Caco-2 (cell line): ENCODE measurements at places on chromosomes 11 and 22. TPM values are rescaled to one million over a fixed set of nuclear protein-coding genes. Genes with fewer than 3 reads are reported as not detected.

The NOX4 gene
- 0.14 TPM in 1 of 2 replicates, not detected in the other for total RNA-seq

- H3K4me3 ChIP-seq = no peak overlapping the region
- no peak overlapping the region for H3K27ac ChIP-seq
- no peak for DNase-seq
- no peaks in the 10 kb centered on the region for H3K27me3 ChIP-seq
- H3K36me3 ChIP-seq = no peaks in the 10 kb centered on the region
- peaks cover 9% of the 10 kb centered on the region; the same call in 1 of the 2 replicates for H3K4me1 ChIP-seq
These were observed 30.5 kb upstream of the BLID start for GRCh38 chr11:122146475-122146874.

DNA sequence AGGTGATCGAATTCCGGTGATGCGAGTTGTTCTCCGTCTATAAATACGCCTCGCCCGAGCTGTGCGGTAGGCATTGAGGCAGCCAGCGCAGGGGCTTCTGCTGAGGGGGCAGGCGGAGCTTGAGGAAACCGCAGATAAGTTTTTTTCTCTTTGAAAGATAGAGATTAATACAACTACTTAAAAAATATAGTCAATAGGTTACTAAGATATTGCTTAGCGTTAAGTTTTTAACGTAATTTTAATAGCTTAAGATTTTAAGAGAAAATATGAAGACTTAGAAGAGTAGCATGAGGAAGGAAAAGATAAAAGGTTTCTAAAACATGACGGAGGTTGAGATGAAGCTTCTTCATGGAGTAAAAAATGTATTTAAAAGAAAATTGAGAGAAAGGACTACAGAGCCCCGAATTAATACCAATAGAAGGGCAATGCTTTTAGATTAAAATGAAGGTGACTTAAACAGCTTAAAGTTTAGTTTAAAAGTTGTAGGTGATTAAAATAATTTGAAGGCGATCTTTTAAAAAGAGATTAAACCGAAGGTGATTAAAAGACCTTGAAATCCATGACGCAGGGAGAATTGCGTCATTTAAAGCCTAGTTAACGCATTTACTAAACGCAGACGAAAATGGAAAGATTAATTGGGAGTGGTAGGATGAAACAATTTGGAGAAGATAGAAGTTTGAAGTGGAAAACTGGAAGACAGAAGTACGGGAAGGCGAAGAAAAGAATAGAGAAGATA, at the start of gene MALAT1:
Gene MALAT1, plus strand, starts transcription at position 69 of the 736 bp plus-strand sequence.
- H3K27ac ChIP-seq = no peak within 1 kb of the TSS
- no peaks in the 10 kb centered on the region for H3K27me3 ChIP-seq
- peak; percentile 93 for DNase-seq
- peak within 1 kb of the TSS; percentile 81 for H3K4me3 ChIP-seq

GRCh38 chr11:123628936-123629683, 25.3 kb downstream of the SCN3B start:
- no peak overlapping the region for H3K4me3 ChIP-seq
- H3K27ac ChIP-seq = no peak overlapping the region
- no peak for DNase-seq
- no peaks in the 10 kb centered on the region for H3K36me3 ChIP-seq

- H3K27ac ChIP-seq = no peak overlapping the region
- no peak overlapping the region for H3K4me3 ChIP-seq
- H3K4me1 ChIP-seq = no peaks in the 10 kb centered on the region
- no peak for DNase-seq
- H3K36me3 ChIP-seq = no peaks in the 10 kb centered on the region
These were observed 11.5 kb downstream of the SLC22A12 start for GRCh38 chr11:64602466-64603070.

- no peaks in the 10 kb centered on the region for H3K36me3 ChIP-seq
- peaks cover 7% of the 10 kb centered on the region for H3K4me1 ChIP-seq
- no peak for DNase-seq
- H3K27ac ChIP-seq = no peak overlapping the region
These were observed 311.3 kb downstream of the C11orf87 start for GRCh38 chr11:109733245-109733644.

- no peaks in the 10 kb centered on the region; the same call in 1 of the 2 replicates for H3K27me3 ChIP-seq
- no peaks in the 10 kb centered on the region for H3K4me1 ChIP-seq
- H3K27ac ChIP-seq = no peak overlapping the region
These were observed 9.9 kb downstream of the FXYD6 start for GRCh38 chr11:117866526-117866925.

DNA sequence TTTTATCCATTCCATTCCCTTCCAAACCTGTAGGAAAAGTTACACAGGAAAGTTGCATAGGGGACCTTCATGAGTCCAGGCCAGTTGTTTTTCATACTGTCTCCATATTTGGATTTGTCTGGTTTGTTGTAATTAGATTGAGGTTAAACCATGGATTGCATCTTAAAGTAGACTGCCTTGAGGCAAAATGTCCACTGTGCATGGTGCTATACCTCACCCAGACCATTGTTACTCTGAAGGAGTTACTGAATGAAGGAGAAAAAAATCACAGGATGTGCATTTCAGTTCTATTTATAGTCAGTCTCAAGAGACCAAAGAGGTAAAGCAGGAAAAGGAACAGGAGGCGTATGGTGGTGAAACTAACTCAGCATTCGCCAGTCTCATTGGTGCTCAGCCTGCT, 29.6 kb upstream of the L3MBTL2 start:
- no peak for DNase-seq
- no peak overlapping the region for H3K27ac ChIP-seq
- no peak overlapping the region for H3K4me3 ChIP-seq
- H3K36me3 ChIP-seq = peaks cover 10% of the 10 kb centered on the region
- no peaks in the 10 kb centered on the region for H3K4me1 ChIP-seq

DNA sequence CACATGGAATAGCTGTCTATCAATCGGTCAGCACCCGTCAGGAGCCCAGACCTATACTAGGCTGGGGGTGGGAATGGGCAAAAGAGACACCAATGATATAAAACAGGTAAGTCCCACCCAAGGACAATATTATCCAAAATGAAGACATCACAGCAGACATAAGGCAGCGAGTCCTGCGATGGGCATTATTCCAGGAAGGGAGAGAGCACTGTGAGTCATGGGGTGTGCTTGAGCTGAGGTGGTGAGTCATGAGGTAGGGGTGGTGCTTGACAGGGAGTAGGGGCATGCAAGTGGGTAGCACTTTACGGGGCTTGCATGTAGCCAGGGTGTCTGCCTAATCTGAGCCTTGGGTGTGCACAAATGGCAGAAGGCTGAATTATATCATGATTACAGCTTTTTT, 605.0 kb upstream of the CADM1 start:
- no peaks in the 10 kb centered on the region; the same call in 1 of the 2 replicates for H3K27me3 ChIP-seq
- H3K4me3 ChIP-seq = no peak overlapping the region
- no peaks in the 10 kb centered on the region for H3K36me3 ChIP-seq
- no peaks in the 10 kb centered on the region for H3K4me1 ChIP-seq
- H3K27ac ChIP-seq = no peak overlapping the region
- no peak for DNase-seq

The SLC22A6 gene
- total RNA-seq = not detected in 2 replicates

The NXPE2 gene
- not detected in 2 replicates for total RNA-seq

DNA sequence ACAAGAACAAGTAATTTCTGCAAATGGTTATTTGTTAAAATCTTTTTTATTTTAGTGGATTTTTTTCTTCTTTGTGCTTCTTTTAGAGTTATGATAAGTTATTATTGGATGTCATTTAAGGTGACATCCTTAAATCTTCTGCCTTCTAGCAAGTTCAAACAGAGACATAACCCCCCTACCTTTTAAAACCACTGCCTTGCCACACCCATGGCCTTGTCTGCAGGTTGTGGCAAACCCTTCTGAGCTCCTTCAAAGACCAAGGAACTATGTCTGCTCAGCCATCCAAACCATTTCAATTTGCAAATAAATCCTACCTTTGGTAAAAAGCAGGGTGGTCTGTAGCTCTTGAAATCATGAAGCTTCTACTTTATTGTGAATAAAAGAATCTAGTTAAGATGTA, 241.6 kb downstream of the FAM76B start:
- no peaks in the 10 kb centered on the region for H3K36me3 ChIP-seq
- H3K27me3 ChIP-seq = peaks cover 2% of the 10 kb centered on the region; the same call in 1 of the 2 replicates
- H3K4me1 ChIP-seq = no peaks in the 10 kb centered on the region
- H3K4me3 ChIP-seq = no peak overlapping the region
- DNase-seq = no peak
- no peak overlapping the region for H3K27ac ChIP-seq

DNA sequence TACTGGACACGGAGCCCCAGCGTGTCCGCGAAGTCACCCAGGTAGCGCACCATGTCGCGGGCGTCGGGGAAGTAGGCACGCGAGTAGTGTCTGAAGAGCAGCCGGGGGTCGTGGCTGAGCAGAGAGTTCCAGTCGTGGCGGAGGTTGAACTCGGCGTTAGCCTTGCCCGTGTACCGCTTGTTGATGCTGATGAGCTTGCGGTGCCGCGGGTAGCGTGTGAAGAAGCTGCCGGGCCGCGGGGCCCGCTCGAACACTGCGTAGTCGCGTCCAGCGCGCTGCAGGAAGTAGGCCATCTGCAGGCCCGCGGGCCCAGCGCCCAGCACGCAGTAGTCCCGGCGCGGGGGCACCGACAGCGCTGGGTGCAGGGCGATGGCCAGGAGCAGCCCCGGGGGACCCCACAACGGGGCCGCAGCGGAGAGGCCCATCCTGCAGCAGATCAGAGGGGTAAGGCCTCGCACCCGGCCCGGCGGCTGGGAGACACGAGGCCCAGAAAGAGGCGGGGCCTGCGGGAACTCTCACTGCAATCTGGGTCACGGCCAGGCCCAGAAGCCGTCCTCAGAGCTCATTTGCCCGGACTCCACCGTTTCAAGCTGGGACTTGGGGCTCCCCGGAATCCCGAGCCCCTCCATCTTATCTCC, 723 bp downstream of the FOXRED2 start:
- peaks cover 9% of the 10 kb centered on the region for H3K36me3 ChIP-seq
- peak overlapping the region; percentile 78 for H3K27ac ChIP-seq
- H3K4me3 ChIP-seq = peak overlapping the region; percentile 85
- DNase-seq = peak; percentile 65
- no peaks in the 10 kb centered on the region for H3K27me3 ChIP-seq

DNA sequence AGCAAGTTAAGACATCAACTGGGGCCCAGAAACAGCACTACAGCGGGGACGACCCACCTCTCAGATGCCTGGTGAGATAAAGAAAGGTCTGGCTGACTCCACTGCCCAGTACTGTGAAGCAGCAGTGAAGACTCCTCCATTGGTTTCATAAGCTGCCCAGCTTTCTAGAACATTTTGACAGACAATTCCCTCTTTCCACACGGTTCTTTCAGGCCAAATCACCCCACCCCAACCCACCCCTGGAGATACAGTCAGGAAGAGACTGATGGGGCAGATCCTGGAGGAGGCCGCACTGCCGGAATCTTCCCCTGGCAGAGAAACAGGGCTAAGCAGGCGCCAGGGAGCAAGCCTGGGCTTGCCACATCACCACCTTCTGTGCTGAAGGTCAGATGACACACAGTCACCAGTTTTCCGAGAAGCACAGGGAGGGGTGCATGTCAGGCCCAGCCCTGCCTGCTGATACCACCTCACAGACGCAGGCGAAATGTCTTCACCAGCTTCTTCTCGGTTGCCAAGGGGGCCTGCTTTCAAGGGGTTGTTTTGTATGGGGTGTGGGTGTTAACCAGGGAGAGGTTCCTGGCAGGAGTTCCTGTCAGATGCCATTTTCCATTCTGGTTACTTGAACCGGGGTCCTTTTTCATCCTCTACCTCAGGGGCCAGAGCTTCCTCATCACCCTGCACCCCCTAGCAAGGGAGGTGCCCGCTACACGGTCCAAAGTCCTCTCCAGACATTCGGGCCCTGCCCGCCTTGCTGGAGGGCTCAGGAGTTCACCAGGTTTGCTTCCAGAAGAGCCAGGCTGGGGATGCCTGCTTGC, 1.4 kb upstream of the NEAT1 start:
- peak overlapping the region; percentile 61 for H3K4me3 ChIP-seq
- DNase-seq = peak; percentile 93
- H3K27me3 ChIP-seq = no peaks in the 10 kb centered on the region
- peaks cover 4% of the 10 kb centered on the region; the same call in 1 of the 2 replicates for H3K36me3 ChIP-seq
- peaks cover 56% of the 10 kb centered on the region for H3K4me1 ChIP-seq

GRCh38 chr11:45390407-45390806, 104.3 kb upstream of the SYT13 start:
- no peak for DNase-seq
- no peaks in the 10 kb centered on the region for H3K4me1 ChIP-seq
- no peak overlapping the region for H3K4me3 ChIP-seq
- H3K27ac ChIP-seq = no peak overlapping the region
- no peaks in the 10 kb centered on the region for H3K36me3 ChIP-seq
- no peaks in the 10 kb centered on the region for H3K27me3 ChIP-seq

GRCh38 chr11:250274-250673, 13.5 kb downstream of the PSMD13 start:
- H3K36me3 ChIP-seq = peaks cover 5% of the 10 kb centered on the region
- DNase-seq = no peak

The OR5M10 gene
- total RNA-seq = not detected in 2 replicates

GRCh38 chr11:87219266-87219665, 181.5 kb downstream of the TMEM135 start:
- no peak for DNase-seq
- H3K36me3 ChIP-seq = no peaks in the 10 kb centered on the region
- no peaks in the 10 kb centered on the region for H3K27me3 ChIP-seq
- no peak overlapping the region for H3K4me3 ChIP-seq
- peaks cover 9% of the 10 kb centered on the region for H3K4me1 ChIP-seq
- H3K27ac ChIP-seq = no peak overlapping the region

DNA sequence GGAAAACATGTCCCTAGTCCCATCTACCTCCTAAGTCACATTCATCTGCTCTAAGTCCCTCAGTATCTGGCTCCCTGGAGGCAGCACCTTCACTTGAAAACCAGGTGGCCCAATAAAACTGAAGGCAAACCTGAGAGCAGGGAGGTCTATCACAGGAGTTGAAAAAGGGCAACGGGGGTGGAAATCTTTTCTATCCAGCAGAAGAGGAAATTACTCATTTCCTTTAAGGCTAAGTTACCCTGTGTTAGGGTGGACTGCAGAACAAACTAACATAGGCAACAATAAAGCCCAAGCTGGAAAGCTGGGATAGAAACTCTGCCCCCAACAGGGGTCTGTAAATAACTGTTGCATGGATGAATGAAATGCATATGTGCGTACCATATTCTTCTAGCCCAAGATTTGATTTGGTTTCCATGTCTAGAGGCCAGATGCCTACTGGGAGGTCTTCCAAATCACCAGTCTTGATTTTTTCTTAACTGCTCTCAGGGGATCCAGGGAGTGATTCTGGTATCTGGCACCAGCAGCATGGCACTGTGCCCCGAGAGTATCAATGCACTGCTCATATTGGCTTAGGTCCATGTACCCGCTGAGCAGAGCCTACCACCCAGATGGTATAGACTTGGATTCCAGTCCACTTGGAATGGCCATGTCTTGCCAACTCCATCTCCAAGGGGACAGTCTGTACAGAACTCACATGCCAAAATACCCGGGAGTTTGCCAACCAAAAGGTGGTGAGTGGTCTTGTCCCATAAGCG, 350.0 kb upstream of the NCAM1 start:
- no peaks in the 10 kb centered on the region for H3K4me1 ChIP-seq
- no peak for DNase-seq
- H3K36me3 ChIP-seq = no peaks in the 10 kb centered on the region

- no peak overlapping the region for H3K27ac ChIP-seq
- H3K27me3 ChIP-seq = no peaks in the 10 kb centered on the region; the same call in none of the 2 replicates
- DNase-seq = no peak
- no peaks in the 10 kb centered on the region; the same call in 1 of the 2 replicates for H3K4me1 ChIP-seq
- H3K36me3 ChIP-seq = no peaks in the 10 kb centered on the region
These were observed 222.9 kb downstream of the NTM start for GRCh38 chr11:131593301-131593700.
